Naive B cell (primary cell): ENCODE measurements at places on chromosomes 1 and 21. TPM values are rescaled to one million over a fixed set of nuclear protein-coding genes. Genes with fewer than 3 reads are reported as not detected.

- peak overlapping the region; percentile 49 for H3K27ac ChIP-seq
- peaks cover 26% of the 10 kb centered on the region for H3K4me1 ChIP-seq
- peak overlapping the region; percentile 77 for H3K4me3 ChIP-seq
- H3K27me3 ChIP-seq, result no peaks in the 10 kb centered on the region
- peaks cover 8% of the 10 kb centered on the region for H3K36me3 ChIP-seq
- peak; percentile 56 for DNase-seq
These were observed 41.7 kb downstream of the PKNOX1 start for GRCh38 chr21:43015906-43016540.

GRCh38 chr1:35454616-35455015, 102.6 kb downstream of the KIAA0319L start:
- H3K4me3 ChIP-seq, result no peak overlapping the region
- H3K27me3 ChIP-seq, result no peaks in the 10 kb centered on the region
- DNase-seq, result no peak
- H3K27ac ChIP-seq, result no peak overlapping the region
- H3K36me3 ChIP-seq, result peaks cover 1% of the 10 kb centered on the region

GRCh38 chr21:45974073-45975019, 7.2 kb upstream of the COL6A1 start:
- H3K36me3 ChIP-seq, result no peaks in the 10 kb centered on the region
- peaks cover 7% of the 10 kb centered on the region for H3K4me1 ChIP-seq
- DNase-seq, result no peak
- H3K4me3 ChIP-seq, result peak overlapping the region; percentile 89

DNA sequence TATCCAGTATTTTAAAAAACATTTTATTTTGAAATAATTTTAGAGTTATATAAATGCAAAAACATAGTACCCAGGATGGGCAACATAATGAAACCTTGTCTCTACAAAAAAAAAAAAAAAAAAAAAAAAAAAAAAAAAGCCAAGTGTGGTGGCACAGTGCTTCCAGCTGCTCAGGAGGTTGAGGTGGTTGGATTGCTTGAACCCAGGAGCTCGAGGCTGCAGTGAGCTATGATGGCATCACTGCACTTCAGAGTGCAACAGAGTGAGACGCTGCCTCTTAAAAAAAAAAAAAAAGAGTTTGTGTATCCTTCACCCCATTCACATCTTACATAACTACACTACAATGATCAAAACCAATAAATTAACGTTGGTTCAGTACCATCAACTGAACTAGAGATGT, 115.6 kb upstream of the KIF26B start:
- H3K27me3 ChIP-seq, result no peaks in the 10 kb centered on the region
- H3K27ac ChIP-seq, result no peak overlapping the region
- DNase-seq, result no peak

DNA sequence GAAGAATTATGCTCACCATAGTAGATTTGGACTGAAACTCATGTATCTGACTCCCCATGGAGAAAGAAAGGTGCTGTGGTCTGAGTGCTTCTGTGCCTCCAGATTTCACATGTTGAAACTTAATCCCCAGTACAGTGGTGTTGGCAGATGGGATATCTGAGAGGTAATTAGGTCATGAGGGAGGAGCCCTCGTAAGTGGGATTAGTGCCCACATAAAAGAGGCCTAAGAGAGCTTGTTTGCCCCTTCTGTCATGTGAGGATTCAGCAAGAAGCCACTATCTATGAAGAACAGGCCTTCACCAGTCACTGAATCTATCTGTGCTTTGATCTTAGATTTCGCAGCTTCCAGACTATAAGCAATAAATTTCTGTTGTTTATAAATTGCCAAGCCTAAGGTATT, 150.1 kb downstream of the PLPP3 start:
- H3K4me1 ChIP-seq, result peaks cover 72% of the 10 kb centered on the region
- DNase-seq, result no peak
- no peak overlapping the region for H3K27ac ChIP-seq
- H3K4me3 ChIP-seq, result no peak overlapping the region
- H3K36me3 ChIP-seq, result no peaks in the 10 kb centered on the region

ASCL5 gene
- not detected for polyA plus RNA-seq

NMNAT2 gene
- polyA plus RNA-seq, result not detected

DNA sequence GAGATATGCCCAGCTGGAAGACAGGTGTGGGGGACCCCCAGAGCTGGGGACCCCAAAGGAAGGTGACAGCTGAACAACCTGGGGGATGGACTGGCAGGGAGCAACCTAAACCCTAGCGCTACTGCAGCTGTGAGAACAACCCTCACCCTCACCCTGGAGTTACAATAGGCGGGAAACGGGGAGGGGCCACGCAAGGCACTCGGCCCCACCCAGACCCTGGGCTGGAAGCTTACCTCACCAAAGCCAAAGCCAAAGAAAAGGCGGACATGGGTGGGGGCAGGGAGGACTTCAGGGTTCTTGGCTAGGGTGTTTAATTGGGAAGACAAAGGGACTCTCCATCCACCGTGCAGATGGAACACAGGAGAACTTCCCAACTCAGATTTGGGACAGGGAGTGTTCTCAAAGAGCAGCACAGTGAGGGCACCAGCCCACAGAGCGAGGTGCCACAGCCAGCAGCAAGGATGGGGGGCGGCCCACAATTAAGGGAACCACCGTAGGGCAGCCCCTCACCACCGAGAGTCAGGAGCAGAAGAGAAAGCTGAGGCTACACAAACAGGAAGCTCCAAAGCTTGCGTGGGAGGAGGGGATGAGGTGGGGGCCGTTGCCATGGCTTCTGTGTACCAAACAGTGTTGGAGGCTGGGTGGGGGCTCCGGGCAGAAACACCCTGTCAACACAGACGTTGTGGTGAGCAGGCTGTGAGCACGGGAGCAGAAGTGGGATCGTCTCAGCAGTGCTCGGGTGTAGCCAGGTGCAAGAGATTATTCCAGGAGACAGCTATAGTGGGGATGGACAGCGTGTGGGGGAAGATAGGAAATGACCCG, 1.9 kb downstream of the TAGLN2 start:
- peak overlapping the region; percentile 99 for H3K4me3 ChIP-seq
- peak overlapping the region; percentile 100 for H3K27ac ChIP-seq
- peak; percentile 97 for DNase-seq
- no peaks in the 10 kb centered on the region for H3K27me3 ChIP-seq

DNAJC6 gene
- polyA plus RNA-seq, result 0.19 TPM

MPZ gene
- polyA plus RNA-seq, result not detected

GRCh38 chr1:36115931-36116330, 9.1 kb downstream of the COL8A2 start:
- no peaks in the 10 kb centered on the region for H3K36me3 ChIP-seq
- H3K4me1 ChIP-seq, result no peaks in the 10 kb centered on the region
- H3K4me3 ChIP-seq, result no peak overlapping the region
- peaks cover 8% of the 10 kb centered on the region for H3K27me3 ChIP-seq
- no peak for DNase-seq
- H3K27ac ChIP-seq, result no peak overlapping the region

RNF186 gene
- not detected for polyA plus RNA-seq

APOBEC4 gene
- polyA plus RNA-seq, result not detected

- peaks cover 3% of the 10 kb centered on the region for H3K27me3 ChIP-seq
- H3K36me3 ChIP-seq, result no peaks in the 10 kb centered on the region
- H3K4me3 ChIP-seq, result peak overlapping the region; percentile 34
- no peak for DNase-seq
- H3K27ac ChIP-seq, result peak overlapping the region; percentile 30
These were observed 594.7 kb upstream of the CAMK1G start for GRCh38 chr1:208988811-208989222.

GNL2 gene
- 38.8 TPM for polyA plus RNA-seq

SPRR2B gene
- not detected for polyA plus RNA-seq
